Mammary epithelial cell (primary cell): ENCODE measurements at places on chromosomes 3 and 15. TPM values are rescaled to one million over a fixed set of nuclear protein-coding genes. Genes with fewer than 3 reads are reported as not detected.

HTR3E gene
- total RNA-seq, result not detected

RTP3 gene
- total RNA-seq, result not detected

IL17RE gene
- total RNA-seq, result 2.8 and 10.6 TPM in 2 replicates

CHRNA5 gene
- total RNA-seq, result 6.0 and 13.9 TPM in 2 replicates

RBPMS2 gene
- not detected in 2 replicates for total RNA-seq

DPPA2 gene
- not detected for total RNA-seq

CD96 gene
- not detected for total RNA-seq

MITF gene
- 5.7 TPM for total RNA-seq

NEK10 gene
- total RNA-seq, result 3.7 and 5.1 TPM in 2 replicates

COL6A5 gene
- total RNA-seq, result not detected in 2 replicates
